ENCODE measurements at places on chromosomes 6 and 20.

GRCh38 chr6:3408665-3409064 is 48.2 kb downstream of the SLC22A23 start:
- DNase-seq = no peak

- no peak for DNase-seq
Observed at GRCh38 chr20:21874127-21874526, 168.7 kb downstream of the PAX1 start.

DNA sequence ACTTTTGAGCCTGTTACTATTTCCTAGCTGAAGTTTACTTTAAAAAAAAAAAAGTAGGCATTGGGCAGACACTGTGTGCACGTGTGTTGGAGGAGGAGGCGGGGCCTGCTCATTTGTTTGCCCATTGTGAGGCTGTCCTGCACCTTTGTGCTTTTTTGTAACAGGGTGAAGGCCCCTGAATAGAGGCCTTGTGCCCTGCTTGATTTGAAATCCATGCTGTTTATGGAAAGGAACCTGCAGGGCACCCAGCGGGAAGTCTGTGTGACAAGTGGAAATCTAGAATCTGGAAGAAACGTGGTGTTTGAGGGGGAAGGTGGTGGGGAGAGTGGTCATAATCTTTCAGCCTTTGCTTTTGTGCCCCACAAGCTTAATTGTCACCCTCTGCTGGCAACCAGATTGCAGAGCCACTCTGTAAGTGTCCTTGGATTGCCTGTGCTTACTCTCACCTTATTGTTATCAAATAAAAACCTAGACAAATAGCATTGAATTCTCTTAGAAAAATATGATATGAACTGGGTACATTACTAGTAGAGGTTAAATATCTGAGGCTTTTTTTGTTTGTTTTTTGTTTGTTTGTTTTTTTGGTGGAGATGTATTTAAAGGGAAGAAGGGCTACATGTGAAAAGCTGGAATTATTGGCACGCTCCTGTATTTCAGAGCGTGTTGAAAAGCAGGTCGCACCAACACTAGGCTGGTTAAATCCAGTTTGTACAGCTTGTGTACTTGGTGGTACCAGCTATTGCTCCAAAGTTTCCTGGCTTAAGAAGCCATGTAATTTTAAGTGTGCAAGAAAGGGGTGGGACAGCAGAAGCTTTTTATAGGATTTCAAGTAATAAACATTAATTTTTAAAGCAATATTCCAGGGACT is 156.3 kb downstream of the ARID1B start:
- no peak for DNase-seq

- no peak for DNase-seq
Observed at GRCh38 chr20:52941808-52942207, 30.4 kb upstream of the TSHZ2 start.

- no peak for DNase-seq
Observed at GRCh38 chr20:3473944-3474343, 3.1 kb downstream of the ATRN start.

DNA sequence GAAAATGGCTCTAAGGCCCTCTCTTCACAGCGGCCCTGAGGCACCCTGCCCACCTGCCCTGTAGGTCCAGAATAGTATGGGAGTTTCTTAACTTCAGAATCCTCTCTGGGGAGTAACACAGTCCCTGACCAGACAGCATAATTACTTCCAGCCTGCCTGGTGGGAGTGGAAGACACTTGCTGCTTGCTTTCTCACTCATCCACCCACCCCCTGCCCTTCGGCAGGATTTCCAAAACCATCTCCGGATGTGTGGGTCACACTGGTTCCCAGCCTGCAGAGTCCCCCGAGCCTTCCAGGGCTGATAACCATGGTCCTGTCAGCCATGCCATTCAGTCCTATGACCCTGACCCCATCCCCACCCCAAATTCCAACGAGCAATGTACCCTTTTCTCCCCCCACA is 5.4 kb downstream of the SLC29A1 start:
- DNase-seq = no peak

GRCh38 chr6:113292646-113293422 is 564.3 kb upstream of the MARCKS start:
- no peak for DNase-seq

DNA sequence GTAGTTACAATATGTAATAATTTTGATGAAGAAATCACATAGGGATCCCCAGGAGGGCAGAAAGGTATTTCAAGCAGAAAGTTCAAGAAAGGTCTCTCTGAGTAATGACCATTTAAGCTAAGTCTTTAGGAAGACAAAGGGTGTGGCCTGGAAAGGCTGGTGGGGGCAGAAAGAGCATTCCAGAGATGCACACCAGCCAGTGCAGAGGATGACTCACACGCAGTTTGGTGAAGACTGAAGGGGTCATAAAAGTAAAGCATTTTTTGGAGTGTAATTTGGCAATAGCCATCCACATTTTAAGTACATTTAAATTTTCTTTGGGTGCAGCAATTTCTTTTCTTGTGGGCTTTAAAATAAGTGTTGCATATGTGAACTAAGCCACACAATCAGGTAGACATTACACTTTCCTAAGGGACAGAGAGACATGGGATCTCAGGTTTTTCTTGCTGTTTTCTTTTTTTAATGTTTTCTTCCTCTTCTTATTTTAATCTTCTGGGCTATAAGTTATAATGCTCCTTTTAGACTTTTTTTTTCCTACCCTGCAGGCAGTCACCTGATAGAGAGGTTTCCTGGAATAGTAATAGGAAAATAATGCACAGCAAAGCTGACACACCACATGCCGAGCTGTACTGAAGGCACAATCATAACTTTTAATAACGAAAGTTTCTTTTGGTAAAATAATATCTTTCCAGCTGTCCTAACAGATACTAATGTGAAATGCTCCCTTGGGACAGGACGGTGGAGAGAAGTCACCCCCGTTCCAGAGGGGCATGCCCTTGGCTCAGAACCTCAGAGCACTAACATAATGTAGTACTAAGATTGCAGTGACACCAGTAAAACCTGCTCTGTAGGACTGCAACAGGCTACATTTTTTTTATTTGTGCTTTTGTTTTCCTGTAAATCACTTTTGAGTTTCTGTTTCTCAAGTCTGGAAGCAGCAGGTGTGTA is 49.6 kb upstream of the PTPRK start:
- DNase-seq = no peak

GRCh38 chr20:16612706-16613105 is 39.5 kb upstream of the KIF16B start:
- DNase-seq = no peak
